Dermis blood vessel endothelial cell (primary cell): ENCODE measurements at places on chromosomes 11 and 22. TPM values are rescaled to one million over a fixed set of nuclear protein-coding genes. Genes with fewer than 3 reads are reported as not detected.

DNA sequence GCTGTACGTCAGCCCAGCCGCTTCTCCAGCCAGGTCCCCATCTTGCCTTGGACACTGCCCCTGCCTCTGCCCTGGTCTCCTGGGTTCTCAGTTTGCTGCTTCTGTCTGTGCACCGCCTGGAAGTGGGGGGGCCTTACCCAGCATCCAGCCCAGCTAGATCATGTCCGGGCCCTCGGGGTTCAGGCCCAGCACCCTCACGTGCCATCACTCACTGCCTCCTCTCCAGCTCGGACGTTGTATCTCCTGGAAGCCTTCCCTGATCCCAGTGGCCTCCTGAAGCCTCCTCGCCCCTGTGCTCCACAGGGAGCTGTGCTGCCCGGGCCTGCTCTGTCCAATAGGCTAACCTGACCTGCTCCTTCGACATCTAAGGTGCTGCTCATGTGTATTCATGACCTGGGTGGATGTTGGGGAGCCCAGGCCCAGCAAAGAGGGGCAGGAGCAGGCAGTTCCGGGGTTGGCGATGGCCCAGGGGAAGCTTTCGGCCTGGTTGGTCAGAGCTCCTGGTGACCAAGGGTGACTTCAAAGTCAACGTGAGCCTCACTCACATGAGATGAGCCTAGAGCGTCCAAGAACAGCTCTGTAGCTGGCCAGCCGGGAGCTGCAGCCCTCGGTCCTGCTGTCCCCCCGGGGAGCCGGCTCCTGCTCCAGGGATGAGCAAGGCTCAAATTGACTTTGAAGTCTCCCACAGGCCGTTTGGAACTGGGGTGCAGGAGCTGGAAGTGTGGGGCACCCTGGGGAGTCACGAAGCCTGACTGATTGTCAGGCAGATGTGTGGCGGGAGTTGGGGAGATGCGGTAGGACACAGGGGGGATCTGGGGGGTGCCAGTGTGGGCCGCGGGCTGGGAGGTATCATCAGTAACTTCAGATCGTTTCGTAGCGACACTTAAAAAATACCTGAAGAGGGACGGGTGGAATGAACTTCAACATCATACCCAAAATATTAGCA lies 5.2 kb upstream of the ASCL2 start:
- no peak for DNase-seq

DNA sequence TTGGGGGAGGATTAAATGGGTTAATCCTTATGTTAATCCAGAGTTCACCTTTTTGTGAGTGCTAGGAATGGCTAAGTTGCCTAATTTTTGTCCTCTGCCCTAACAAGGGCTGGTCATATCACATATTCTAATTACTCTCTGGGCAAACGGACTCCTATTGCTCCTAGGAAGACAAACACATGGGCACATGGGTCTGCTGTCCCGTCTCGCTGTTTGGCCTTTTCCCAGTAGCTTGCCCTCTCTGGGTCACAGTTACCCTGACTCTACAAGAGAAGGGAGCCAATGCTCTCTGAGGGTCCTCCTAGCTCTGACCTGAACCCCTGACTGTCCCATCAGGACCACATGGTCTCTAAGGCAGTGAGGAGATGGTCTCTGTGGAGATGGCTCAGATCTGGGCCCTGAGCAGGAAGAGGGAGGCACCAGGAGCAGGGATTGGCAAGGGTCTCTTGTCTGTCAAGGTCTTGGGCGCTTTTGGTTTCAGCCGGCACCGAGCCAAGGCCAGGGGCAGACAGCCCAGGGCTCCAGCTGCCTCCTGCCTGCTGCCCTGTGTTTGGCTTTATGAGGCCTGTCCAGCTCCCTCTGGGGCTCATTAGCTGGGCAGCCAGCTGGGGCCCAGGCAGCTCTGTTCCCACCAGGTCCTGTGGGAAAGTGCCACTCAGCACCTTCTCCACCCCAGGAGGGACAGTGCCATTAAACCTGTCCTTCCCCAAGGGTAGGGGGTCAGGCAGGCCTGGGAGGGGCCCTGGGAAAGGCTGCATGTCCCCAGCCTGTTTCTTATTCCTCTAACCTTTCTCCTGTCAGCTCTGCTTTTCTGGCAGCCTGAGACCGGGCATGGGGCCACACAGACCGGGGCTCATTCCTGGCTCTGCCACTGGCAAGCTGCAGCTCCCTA lies 559.9 kb downstream of the MN1 start:
- peak; percentile 40 for DNase-seq

DNA sequence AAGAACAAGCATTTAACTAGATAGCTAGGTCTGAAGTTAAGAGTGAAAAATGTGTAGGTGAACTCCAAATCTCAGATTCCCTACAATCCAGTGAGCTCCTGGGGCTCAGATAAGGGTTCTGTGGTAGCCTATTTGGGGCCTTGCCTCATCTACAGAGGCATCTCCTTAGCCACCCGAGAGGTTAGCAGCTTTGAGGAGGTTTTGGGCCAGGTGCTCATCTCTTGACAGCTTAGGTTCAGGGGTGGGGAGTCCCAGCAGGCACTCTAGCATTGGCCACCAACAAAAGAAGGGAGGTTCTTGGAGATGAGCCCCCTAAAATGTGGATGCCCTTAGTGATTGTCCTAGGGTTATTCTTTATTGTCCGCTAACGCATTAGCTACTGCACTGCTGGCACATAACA lies 184.4 kb upstream of the B3GAT1 start:
- no peak for DNase-seq

DNA sequence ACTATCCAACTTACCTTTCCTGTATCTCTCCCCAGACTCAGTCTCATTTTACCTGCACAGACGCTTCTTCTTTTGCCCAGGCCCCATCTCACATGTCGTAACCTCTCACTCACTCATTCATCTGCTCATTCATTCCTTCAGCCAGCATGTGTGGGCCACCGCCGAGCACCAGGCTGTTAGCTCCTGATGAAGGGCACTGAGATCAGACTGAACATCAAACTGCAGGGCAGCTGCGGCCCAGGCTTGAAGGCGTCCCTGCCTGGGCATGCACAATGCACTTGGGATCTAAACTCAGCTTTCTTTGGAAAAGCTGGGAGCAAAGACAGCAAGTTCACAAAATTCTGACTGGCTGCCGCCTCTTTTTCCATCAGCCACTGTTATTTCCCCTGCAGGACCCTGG lies 1456.3 kb downstream of the BRD1 start:
- no peak for DNase-seq

DNA sequence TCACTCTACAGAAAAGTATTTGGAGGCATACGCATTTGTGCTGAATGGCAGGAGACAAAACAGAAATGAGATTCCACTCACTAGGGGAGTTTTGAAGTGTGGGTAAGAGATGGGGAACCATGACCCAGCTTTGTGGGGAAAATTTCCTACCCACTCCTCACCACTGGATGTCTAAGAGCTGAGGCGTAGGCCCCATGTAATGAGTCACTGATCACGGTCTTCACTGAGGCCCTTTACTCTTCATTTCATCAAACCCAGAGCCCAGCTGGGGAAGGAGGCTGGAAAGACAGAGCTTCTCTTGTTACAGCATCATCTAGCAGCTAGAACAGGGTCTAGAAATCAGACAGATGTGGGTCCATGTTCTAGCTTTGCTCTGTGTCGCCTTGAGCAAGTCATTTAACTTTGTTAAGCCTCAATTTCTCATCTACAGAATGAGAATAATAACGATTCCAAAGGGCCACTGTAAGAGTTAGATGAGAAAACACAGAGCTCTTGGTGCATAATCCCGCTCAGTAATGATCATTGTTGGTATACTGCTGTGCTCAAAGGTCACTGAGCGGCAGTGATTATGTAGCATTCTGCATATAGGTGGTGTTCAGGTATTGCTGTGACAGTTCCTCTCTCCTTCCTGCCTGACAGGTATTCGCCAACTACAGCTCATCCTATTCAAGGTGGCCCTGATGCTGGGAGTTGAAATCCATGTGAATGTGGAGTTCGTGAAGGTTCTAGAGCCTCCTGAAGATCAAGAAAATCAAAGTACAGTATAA lies 97.2 kb downstream of the MICAL2 start:
- DNase-seq = no peak

DNA sequence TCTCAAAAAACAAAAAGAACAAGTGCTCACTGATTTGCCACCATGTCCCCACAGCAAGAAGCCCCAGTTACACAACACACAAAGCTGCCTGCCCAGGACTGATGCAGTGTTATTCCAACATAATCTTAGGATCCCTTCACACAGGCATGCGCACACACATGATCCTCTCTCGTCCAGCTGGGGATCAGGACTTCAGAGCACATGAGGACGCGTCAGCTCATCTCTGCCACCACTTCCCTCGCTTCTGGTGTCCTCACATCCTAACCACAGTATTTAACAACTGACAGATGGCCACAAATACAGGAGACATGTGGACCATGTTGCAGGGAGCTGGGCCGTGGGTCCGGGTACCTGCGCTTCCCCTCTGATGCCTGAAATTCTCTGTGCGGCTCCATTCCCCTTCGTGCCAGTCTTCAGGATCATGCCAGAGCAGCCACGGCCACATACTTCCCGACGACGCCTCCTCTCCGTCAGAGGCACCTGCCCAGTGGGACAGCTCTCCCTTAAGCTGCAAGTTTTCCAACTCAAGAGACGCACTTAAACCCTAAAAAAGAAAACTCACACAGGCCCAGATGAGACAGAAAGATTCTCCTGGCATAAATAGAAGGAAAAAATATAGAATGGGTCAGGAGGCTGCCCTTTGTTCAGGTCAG lies 68.3 kb downstream of the PACSIN2 start:
- DNase-seq = no peak

GRCh38 chr22:42294034-42294985 lies 23.9 kb upstream of the TCF20 start:
- DNase-seq = peak; percentile 68

GRCh38 chr22:33116841-33117547 lies 58.8 kb upstream of the SYN3 start:
- DNase-seq = no peak

DNA sequence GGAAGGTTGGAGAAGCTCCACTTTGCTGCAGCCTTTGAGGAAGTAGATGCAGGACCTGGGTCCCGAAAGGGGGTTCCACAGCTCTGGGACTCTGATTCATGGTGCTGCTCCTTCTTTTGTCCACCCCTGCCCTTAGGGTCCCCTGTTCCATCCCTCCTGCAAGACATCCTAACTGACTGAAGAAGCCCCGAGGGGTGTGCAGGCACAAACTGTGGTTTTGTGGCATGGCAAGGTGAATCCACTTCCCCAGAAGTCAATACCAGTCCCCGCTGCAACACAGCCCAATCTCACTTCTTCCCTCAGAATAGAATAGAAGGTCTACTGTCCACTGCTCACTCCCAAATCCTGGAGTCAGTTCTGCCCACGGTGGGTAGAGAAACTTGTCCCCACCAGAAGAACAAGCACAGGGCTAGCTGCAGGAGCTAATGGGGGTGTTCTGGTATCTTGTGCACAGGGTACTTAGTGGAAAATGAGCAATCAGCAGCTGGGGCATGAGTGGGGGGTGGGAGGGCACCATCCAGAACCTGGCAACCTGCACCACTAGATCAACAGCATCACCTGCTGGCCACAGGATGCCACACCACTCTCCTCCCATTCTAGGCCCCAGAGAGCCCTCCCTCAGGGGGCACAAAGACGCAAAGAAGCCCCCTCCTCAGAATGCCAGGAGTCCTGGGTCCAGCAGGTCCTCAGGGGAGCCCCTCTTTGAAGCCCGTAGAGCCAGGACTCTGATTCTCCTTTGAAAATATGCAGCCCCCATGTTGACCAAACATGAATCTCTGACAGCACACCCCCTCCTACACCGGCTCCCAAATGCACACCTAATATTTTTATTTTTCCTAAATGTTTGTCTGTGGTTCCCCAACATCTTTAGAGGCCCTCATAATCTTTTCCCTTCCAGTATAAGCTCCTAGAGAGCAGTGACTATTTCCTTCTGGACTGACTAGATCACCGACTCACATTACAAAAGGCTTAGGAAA lies 14.1 kb downstream of the SPATA19 start:
- DNase-seq = no peak

DNA sequence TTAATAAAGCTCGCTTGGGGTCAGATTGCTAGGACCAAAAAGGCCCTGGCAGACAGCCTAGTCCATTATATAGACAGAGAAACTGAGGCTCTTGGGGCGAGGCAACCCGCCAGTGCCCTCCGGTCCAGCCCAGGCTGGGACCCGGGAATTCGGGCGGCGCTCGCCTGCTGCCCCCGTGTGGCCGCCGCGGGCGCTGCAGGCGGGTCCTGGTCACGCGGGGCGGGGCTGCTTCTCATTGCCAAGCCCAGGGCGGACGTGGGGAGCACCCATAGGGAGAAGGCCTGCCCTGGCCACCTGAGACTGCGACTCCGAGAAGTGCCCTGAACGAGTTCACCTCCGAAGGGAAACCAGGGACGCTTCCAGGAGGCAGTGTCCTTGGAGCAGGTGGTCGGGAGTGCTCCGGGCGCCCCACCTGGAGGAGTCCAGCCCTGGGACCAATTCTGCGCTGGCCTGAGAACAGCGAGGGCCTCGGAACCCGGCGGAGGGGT lies 36.0 kb upstream of the CSNK1E start:
- peak; percentile 68 for DNase-seq

DNA sequence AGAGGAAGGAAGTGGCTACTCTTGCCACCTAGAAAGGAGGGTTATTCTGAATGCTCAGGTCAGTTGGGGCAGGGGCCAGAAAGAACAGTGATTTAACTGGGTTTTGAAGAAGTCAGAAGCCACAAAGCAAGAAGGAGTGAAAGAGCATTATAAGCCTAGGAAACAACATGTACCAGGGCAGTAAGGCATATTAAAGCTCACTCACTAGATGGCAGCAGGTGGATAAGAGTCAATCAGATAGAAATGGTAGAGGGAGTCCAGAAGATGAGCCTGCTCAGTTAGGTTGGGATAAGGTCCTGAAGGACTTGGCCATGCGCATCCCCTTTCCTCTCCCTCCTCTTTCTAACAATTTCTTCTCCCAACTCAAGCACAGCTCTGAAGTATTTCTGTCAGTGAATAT lies 22.0 kb upstream of the PATE1 start:
- DNase-seq = peak; percentile 38

DNA sequence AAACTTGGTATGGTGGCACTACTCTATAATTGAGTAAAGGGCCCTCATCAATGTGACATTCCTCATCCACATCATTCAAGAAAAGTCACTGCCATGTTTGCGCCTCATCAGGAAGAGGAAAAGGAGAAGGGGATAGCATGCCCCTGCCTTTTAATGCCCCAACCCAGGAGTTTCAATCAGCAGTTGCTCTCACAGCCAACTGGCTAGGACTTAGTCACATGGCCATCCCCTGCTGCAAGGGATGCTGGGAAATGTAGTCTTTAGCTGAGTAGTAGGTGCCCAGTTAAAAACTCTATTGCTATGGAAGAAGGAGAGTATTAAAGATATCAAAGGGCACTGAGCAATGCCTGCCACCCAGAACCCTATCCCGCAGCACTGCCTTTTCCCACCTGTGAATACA lies 10.9 kb upstream of the CCND1 start:
- peak; percentile 51 for DNase-seq

- DNase-seq = no peak
Observed at GRCh38 chr11:5245155-5245554, 4.5 kb downstream of the HBG1 start.

PLAAT2 gene
- total RNA-seq = 0.14 TPM in 1 of 2 replicates, not detected in the other

TPST2 gene
- 131 and 208 TPM in 2 replicates for total RNA-seq

B3GAT1 gene
- total RNA-seq = not detected in 2 replicates

UBQLN3 gene
- not detected in 2 replicates for total RNA-seq

CEP126 gene
- total RNA-seq = 0.34 and 1.1 TPM in 2 replicates

CDON gene
- total RNA-seq = 3.6 and 4.0 TPM in 2 replicates

TRMT2A gene
- 39.9 and 48.8 TPM in 2 replicates for total RNA-seq

OPCML gene
- not detected in 2 replicates for total RNA-seq

ANAPC15 gene
- total RNA-seq = 24.7 and 26.8 TPM in 2 replicates
